NCI-H524 treated with DMSO at 0.1 percent for 48 hours (cell line): ENCODE measurements at places on chromosomes 7 and 10.

DNA sequence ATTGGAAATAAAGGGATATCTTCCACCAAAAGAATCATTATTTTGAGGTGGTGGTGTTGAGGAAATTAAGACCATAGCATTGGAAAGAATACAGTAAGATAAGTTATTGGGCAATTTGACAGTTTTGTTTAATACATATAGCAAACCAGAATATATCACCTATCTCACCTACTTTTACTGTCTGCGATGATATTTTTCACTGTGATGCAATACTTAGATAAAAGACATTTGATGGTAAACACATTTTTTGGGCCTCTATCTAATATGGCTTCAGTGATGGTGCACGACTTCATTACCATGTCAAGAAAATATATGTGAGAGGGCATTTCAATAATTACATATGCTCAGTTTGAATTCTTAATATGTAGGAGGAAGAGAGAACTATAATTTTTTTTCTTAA lies 93.7 kb upstream of the MAGI2 start:
- DNase-seq: no peak

GRCh38 chr7:105268056-105268455 lies 120.7 kb downstream of the SRPK2 start:
- no peak for DNase-seq

DNA sequence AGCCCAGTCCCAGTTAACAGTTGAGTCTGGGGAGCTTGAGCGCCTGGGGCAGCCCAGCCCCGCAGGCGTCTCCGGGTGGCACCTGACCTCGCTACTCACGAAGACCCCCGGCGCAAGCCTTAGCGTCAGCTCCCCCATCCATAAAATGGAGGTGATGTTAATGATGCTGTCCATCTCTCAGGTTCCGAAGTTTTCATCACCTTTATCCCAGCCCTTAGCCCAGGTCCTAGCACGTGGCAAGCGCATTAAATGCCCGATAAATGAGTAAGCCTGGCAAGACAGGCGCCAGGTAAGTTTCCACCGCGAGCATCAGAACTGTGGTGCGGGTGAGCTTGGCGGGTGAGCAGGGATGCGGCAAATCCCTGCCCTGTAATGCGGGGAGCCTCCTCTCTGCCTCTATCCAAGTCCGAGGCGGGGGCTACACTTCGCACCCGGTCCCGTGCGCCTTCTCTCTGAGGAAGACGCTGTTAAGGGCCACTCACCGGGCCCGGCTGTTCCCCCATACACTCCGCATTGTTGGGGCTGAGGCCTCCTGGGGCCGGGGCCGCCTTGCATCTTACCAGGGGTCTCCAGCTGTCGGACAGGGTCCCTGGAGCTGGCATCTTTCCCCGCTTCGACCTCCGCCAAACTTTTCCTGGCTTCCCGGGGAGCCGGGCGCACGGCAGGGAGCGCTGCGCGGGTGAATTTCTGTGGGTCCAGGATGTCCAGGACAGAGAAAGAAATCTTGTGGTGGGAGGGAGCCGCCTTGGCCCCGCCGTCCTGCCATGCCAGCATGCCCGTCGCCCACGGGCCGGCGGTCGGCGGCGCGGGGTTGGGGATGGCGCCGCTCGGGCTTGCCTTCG lies 444 bp downstream of the NKX1-2 start:
- DNase-seq: no peak

- DNase-seq: no peak
These were observed 87.5 kb upstream of the NRP1 start for GRCh38 chr10:33421789-33422462.

DNA sequence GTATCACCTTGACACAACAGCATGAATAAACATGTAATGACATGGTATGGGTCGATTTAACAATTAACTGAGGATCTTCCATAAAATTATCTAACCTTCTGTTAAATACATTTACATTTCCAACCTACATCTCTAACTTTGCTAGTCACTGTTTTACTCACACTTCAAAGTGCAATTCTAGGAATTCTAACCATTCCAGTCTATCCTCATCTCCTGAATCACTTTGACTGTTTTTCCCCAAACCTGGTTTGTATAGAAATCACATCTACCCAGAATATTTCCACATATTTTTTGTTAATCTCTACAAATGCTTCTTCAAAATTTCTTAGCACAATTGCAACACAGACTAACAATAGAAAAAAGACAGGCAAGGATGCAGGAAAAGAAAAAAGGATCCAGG lies 6.2 kb downstream of the ABI1 start:
- no peak for DNase-seq

- DNase-seq: no peak
These were observed 65.8 kb downstream of the RHOBTB1 start for GRCh38 chr10:60878224-60878623.

DNA sequence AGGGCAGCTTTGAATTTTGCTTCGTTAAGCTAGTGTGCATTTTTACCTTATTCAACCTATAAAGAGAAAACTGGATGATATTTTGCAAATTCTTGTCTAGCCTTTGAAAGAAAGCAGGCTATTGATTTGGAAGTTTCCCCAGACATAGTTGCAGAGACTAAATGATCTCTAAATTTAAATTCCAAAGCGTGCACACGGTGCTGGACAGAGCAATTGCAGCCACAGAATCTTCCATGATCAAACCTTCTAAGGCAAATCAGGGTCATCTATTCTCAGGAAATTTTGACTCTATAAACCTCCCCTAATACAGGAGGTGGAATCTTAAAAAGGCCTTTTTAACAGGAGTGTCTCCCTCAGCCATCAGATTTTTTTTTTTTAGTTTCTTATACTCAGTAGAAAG lies 159.9 kb downstream of the MDFIC start:
- no peak for DNase-seq

GRCh38 chr10:99648717-99649116 lies 10.6 kb upstream of the ENTPD7 start:
- DNase-seq: no peak
